ENCODE measurements at places on chromosomes 6 and 20. TPM values are rescaled to one million over a fixed set of nuclear protein-coding genes. Genes with fewer than 3 reads are reported as not detected.

The PROCR gene
- 87.9 TPM for total RNA-seq

The PNLDC1 gene
- total RNA-seq = 0.66 TPM

The PDE7B gene
- total RNA-seq = 5.2 TPM

The STX11 gene
- 46.4 TPM for total RNA-seq

The METTL24 gene
- total RNA-seq = 3.4 TPM

The MYCT1 gene
- 12.5 TPM for total RNA-seq

The NFATC2 gene
- total RNA-seq = 10.2 TPM

The BPI gene
- total RNA-seq = not detected

The TAAR2 gene
- total RNA-seq = not detected

The MAPK14 gene
- 81.3 TPM for total RNA-seq

- no peak overlapping the region for H3K4me3 ChIP-seq
- no peak for DNase-seq
- H3K27ac ChIP-seq = peak overlapping the region; percentile 21
Observed at GRCh38 chr20:62161347-62161746, 17.8 kb downstream of the SS18L1 start.

GRCh38 chr6:79463621-79464050, 73.6 kb downstream of the LCA5 start:
- H3K4me1 ChIP-seq = no peaks in the 10 kb centered on the region
- no peak overlapping the region for H3K4me3 ChIP-seq
- no peak for DNase-seq
- H3K36me3 ChIP-seq = no peaks in the 10 kb centered on the region

GRCh38 chr6:118580585-118581419, 32.7 kb downstream of the PLN start:
- no peak overlapping the region for H3K27ac ChIP-seq
- no peaks in the 10 kb centered on the region for H3K27me3 ChIP-seq
- no peaks in the 10 kb centered on the region for H3K4me1 ChIP-seq

- no peaks in the 10 kb centered on the region for H3K4me1 ChIP-seq
- H3K27me3 ChIP-seq = no peaks in the 10 kb centered on the region
- no peak overlapping the region for H3K27ac ChIP-seq
- no peak overlapping the region for H3K4me3 ChIP-seq
- no peaks in the 10 kb centered on the region for H3K36me3 ChIP-seq
Observed at GRCh38 chr6:13286181-13286580, 42.2 kb downstream of the TBC1D7 start.

- no peak for DNase-seq
- no peak overlapping the region for H3K27ac ChIP-seq
- no peaks in the 10 kb centered on the region for H3K4me1 ChIP-seq
- H3K36me3 ChIP-seq = no peaks in the 10 kb centered on the region
- no peaks in the 10 kb centered on the region for H3K27me3 ChIP-seq
Observed at GRCh38 chr6:34513646-34514045, 42.5 kb downstream of the SPDEF start.

DNA sequence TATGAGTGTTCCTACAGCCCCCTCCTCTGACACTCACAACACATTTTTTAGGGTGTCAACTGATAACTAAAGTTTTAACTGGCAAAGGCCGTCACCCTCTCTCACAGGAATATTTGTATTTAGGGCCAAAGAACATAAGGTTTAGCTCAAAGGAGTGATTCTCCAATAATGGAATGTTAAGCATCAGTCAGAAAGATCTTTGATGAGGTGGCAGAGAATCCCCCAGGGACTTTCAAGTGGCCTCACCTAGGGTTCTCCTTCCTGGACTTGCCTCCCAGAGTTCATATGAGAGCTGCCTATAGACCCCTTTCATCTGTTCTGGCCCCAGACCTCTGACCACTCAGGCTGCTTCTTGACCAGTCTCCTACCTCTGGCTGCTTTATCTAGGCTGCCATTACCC, 7.4 kb upstream of the SCUBE3 start:
- no peak overlapping the region for H3K4me3 ChIP-seq
- H3K36me3 ChIP-seq = no peaks in the 10 kb centered on the region
- H3K4me1 ChIP-seq = peaks cover 4% of the 10 kb centered on the region
- no peaks in the 10 kb centered on the region for H3K27me3 ChIP-seq
- H3K27ac ChIP-seq = no peak overlapping the region

DNA sequence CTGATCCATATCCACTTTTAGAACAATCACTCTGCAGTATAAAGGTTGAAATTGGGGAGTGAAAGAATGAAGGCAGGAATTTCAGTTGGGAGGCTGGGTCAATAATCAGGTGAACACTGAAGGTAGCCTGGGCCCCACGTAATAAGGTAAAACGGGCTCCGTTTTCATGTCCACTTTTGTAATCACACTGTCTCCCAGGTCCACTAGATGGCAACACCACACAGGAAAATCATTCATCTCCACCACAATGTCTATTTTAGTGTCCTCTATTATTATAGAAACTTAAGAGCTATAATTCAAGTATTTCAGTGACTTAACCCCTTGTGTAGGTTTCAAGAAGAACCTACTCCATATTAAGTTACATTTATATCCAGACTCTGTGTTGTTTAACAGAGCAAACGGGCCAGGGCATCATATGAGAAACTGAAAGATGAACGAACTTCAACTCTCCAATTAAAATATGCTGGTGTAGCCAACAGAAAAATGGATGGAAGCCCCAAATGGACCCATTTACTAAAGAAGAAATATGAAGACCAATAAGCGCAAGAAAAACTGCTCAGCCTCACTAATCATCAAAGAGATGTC, 45.9 kb upstream of the MC3R start:
- no peaks in the 10 kb centered on the region for H3K27me3 ChIP-seq
- no peaks in the 10 kb centered on the region for H3K36me3 ChIP-seq
- no peak overlapping the region for H3K27ac ChIP-seq

- H3K27me3 ChIP-seq = no peaks in the 10 kb centered on the region
- H3K4me1 ChIP-seq = no peaks in the 10 kb centered on the region
- H3K36me3 ChIP-seq = no peaks in the 10 kb centered on the region
- H3K4me3 ChIP-seq = no peak overlapping the region
- no peak overlapping the region for H3K27ac ChIP-seq
Observed at GRCh38 chr20:37868851-37869333, 34.0 kb upstream of the VSTM2L start.

DNA sequence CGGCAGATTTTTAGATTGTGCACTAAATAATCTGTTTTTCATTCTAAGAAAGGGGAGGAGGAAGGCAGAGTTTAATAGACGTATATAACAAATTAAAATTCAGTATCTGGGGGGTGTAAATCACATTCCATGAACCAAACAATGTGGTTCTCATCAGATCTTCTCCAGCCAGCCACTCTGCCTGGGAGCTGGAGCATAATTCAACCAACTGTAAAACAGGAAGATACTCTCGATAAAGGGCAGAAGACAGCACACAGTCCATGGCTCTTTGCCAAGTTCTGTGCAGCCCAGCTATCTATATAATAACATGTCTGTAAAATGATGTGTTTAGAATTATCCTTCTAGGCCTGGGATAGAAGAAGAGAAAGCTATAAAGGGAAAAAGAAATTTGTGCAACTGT, 289.9 kb upstream of the ZFP64 start:
- no peak overlapping the region for H3K4me3 ChIP-seq
- H3K27me3 ChIP-seq = no peaks in the 10 kb centered on the region
- no peaks in the 10 kb centered on the region for H3K4me1 ChIP-seq

- DNase-seq = no peak
- H3K4me3 ChIP-seq = no peak overlapping the region
- H3K36me3 ChIP-seq = no peaks in the 10 kb centered on the region
- H3K27me3 ChIP-seq = no peaks in the 10 kb centered on the region
- H3K27ac ChIP-seq = no peak overlapping the region
- no peaks in the 10 kb centered on the region for H3K4me1 ChIP-seq
Observed at GRCh38 chr6:84166395-84166794, 61.0 kb downstream of the CEP162 start.

DNA sequence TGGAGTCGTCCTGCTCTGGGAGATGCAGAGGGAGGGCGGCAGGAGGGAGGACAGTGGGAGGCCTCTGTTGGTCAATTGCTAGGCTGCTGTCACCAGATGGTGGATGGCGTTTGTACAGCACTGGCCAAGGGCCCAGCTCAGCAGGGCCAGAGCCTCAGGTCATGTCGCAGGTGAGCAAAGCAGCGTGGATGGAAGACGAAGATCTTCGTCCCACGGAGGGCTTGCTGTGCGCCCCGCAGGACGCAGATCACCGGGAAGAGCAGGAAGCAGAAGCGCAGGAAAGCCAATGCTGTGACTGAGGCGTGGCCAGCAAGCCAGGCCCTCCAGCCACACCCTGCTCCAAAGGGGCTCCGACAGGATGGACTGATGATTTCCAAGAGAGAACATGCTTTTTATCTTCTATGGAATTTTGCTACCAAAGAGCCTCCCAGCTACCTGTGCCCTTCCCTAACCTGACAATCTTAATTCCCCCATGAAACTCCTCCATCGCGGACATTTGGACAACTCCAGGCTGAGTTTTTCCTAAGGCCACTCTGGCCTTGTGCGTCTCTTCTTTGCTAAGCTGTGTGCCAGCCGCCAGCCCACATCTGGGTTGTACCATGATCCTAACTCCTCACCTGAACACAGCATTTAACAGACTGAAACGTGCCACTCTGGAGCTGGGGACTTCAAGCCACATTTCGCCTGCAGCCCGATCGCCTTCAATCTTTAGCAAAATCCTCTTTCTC, 3.5 kb upstream of the SLCO4A1 start:
- H3K27ac ChIP-seq = no peak overlapping the region
- H3K27me3 ChIP-seq = peaks cover 30% of the 10 kb centered on the region
- H3K36me3 ChIP-seq = no peaks in the 10 kb centered on the region
- no peak for DNase-seq
- H3K4me1 ChIP-seq = peaks cover 12% of the 10 kb centered on the region

DNA sequence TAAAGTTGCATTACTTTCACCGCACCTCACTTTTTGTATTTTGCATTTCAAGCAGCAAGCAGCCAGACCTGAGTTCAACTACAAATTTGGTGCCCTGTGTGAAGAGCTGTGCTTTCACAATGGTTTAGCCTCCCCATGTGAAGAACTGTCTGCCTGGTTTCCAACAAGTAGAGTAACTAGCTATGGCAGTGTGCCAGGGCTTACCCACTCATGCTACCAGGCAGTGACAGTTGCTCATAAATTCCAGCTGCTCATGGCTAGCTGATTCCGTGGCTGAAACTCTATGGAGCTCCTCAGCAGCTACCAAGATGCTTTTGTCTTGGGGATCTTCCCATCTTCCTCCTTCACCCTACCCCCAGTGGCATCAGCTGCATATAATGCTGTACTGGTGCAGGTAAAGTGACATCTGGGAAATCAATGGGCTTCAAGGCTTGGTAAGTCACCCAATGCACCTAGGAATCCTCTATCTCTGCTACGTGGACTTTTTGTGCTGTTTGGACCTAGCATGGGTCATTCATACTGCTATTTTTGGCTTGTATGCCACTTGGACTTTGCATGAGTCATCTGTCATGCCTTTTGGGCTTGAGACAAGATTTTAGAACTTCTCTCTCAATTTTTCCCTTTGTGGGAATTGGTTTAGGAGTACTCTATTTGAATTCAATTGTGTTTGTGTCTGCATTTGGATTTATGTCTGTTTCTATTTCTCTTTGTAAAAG, 176.5 kb upstream of the GJE1 start:
- H3K4me3 ChIP-seq = no peak overlapping the region
- no peak overlapping the region for H3K27ac ChIP-seq
- DNase-seq = no peak

- H3K36me3 ChIP-seq = no peaks in the 10 kb centered on the region
- H3K27ac ChIP-seq = no peak overlapping the region
- DNase-seq = no peak
- H3K27me3 ChIP-seq = no peaks in the 10 kb centered on the region
- no peaks in the 10 kb centered on the region for H3K4me1 ChIP-seq
- H3K4me3 ChIP-seq = no peak overlapping the region
Observed at GRCh38 chr20:40393197-40394079, 295.6 kb downstream of the MAFB start.

DNA sequence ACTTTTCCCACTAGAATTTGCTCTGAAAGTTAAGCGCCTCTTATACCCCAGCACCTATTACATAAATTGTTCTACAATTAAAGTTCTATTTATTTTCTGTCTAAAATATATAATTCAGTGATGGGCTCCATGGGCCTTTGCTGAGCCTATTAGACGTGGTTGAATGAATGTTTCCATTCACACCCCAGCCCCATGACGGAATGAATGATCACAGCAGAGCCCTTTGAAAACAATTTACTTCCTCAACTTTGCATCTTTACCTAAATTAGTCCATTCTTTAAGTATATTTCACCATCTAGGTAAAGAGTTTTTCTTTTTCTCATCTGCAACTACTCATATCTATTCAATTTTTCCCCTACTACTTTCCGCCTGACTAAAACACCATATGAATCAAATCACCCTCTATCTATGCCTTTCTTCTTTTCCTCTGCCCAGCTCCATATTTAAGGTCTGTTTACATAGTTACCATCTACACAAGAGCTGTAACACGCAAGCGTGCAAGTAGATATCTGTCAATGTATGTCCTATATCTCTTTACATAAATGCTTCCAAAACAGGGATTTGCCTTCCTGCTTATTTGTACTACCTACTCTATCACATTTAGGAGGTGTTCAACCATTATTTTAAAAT, 69.7 kb downstream of the ECT2L start:
- H3K4me1 ChIP-seq = no peaks in the 10 kb centered on the region
- no peak overlapping the region for H3K27ac ChIP-seq
- no peak overlapping the region for H3K4me3 ChIP-seq
- no peak for DNase-seq

DNA sequence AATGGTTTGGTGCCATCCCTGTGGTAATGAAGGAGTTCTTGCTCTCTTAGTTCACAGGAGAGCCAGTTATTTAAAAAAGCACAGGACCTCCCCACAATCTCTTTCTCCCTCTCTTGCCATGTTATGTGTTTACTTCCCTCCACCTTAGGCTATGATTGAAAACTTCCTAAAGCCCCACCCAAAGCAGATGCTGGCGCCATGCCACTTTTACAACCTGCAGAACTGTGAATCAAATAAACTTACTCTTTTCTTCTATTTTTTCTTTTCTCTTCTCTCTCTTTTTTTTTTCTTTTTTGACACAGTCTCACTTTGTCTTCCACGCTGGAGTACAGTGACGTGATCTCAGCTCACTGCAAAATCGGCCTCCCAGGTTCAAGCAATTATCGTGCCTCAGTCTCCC, 508.4 kb upstream of the EPHA7 start:
- H3K36me3 ChIP-seq = peaks cover 4% of the 10 kb centered on the region
- DNase-seq = no peak
- H3K27me3 ChIP-seq = no peaks in the 10 kb centered on the region
- H3K4me3 ChIP-seq = no peak overlapping the region
- no peak overlapping the region for H3K27ac ChIP-seq
- H3K4me1 ChIP-seq = no peaks in the 10 kb centered on the region

DNA sequence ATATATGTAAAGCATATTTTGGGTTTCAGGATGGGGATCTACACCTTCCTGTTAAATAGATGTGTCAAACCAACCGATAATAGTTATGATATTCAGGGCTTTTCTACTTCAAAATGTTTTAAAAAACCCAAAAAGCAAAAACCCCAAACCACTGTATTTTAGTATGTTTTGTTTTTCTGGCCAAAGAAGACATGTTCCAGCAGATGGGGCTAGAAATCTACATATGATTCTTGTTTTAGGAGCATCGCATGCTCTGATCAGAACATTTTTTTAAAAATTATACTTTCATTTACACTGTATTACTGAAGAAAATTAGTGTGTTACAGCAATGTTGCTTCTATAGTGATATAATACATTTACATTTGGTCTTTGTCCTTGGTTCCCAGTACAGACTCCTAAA, 11.0 kb downstream of the RMND1 start:
- no peaks in the 10 kb centered on the region for H3K36me3 ChIP-seq
- DNase-seq = no peak

Measured in breast epithelium (tissue), 4 donors.